ENCODE measurements at places on chromosomes 4 and X. TPM values are rescaled to one million over a fixed set of nuclear protein-coding genes. Genes with fewer than 3 reads are reported as not detected.

DNA sequence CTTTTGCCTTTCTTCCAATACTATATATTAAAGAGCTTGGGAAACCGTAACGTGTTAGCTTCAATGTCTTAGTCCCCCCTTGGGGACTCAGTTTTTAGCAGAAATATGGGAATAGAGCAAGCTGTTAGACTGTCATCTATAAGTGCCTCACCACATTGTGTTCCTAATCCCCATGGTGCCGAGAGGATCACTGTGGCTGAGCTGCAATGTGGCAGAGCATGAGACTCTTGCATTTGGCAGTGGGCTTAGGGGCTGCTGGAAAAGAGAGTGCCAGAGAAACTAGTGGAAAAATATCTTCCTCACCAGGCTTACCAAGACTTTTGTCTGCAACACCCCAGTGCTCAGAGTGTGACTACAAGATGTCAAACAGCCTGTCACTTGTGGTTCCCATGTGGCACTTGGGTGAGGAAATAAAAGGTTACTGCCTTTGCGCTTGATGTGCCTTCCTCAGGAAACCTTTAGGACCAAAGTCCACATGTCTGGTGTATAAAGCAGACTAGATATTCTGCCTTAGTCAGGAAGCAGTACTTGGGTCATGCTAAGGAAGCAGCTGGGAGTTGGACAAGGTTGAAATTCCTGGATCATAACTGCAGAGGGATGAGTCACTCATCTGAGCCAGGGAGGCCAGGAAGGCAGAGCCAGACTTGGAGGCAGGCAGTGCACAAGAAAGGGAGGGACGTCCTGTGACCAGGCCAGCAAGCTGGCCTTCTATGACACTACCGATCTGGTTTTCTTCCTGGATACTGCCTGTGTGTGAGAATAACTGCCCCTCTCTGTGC, 9.7 kb upstream of the MAGEA4 start:
- DNase-seq: no peak

DNA sequence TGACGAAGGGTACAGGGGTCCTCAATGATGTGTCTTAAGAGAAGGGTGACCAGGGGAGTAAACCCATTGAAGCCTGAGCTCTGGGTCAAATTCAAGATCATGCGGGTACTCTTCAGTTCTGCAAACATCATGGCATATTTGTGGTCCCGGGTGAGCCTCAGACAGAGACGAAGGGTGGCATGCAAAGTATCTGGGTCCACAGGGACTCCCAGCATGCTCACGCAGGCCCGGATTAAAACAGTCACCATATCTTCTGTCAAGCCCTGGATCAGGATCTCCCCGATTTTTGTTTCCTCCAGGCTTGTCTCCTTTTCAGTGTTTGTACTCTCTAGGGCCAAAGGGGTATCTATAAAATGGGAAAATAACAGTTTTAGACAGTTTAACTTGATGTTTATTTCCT, 102.9 kb downstream of the HUWE1 start:
- DNase-seq: no peak

DNA sequence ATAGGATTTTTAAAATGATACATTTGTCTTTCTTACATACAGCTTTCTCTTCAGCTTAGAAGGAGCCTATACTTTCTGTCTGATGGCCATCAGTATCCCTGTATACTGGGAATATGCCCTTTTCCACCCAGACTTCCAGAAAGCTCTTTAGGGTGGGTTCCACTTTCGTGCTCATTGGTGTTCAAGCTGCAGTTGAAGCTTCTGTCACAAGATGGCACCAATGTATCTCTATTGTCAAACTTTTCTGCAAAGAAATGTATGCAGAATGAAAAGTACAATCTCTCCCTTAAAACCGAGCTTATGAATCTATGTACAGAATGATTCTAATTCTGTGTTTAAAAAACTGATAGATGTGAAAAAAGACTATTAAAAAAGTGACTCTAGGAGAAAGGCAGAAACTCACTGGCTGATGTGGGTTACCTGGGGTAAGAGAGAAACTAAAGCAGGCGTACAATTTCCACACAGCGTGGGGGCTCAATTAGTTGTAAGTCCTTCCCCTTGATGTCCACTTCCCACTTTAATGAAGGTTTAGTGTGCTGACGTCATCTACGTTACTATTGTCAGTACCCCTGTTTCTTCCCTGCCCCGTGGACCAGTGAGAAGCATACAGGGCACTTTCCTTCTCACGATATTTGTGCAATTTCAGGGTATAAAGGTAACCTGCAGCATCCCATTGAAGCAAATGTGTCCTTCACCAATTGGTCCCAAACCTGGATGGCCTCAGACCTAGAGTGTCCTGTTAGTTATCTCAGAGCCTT, 57.3 kb upstream of the TCEAL2 start:
- peak; percentile 54 for DNase-seq

GRCh38 chr4:478373-478772, 20.6 kb downstream of the ZNF721 start:
- no peak for DNase-seq

GRCh38 chr4:120228086-120228485, 161.4 kb upstream of the MAD2L1 start:
- DNase-seq: no peak

GRCh38 chrX:52874661-52875060, 6.8 kb upstream of the XAGE3 start:
- no peak for DNase-seq

DNA sequence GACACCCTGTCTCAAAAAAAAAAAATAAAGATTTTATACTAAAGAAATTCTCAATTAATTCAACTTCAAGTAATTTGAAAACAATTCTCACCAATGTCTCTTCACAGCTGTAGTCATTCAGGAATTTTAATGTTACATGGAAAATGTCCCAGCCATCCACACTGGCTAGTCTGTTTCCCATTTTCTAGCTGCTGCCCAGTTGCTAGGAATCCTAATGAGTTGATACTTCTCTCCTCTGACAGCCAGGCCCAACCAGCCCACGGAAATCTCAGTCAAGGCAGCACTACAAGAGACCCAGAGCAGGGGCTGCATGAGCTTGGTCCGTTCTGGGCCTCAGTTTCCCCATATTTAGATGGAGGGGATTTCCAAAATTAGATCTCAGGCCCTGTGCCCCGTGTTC, 59.1 kb downstream of the CASP3 start:
- DNase-seq: no peak

DNA sequence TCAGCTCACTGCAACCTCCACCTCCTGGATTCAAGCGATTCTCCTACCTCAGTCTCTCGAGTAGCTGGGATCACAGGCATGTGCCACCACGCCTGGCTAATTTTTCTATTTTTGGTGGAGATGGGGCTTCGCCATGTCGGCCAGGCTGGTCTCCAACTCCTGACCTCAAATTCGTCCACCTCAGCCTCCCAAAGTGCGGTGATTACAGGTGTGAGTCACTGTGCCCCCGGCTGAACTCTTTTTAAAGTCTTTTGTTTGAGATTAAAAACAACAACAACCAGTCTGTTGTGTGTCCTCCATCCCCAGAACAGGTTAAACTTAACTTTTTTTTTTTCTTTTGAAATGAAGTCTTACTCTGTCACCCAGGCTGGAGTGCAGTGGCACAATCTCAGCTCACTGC, 36.3 kb upstream of the RBPJ start:
- DNase-seq: no peak

- no peak for DNase-seq
These were observed 347 bp downstream of the AMTN start for GRCh38 chr4:70518716-70519115.

DNA sequence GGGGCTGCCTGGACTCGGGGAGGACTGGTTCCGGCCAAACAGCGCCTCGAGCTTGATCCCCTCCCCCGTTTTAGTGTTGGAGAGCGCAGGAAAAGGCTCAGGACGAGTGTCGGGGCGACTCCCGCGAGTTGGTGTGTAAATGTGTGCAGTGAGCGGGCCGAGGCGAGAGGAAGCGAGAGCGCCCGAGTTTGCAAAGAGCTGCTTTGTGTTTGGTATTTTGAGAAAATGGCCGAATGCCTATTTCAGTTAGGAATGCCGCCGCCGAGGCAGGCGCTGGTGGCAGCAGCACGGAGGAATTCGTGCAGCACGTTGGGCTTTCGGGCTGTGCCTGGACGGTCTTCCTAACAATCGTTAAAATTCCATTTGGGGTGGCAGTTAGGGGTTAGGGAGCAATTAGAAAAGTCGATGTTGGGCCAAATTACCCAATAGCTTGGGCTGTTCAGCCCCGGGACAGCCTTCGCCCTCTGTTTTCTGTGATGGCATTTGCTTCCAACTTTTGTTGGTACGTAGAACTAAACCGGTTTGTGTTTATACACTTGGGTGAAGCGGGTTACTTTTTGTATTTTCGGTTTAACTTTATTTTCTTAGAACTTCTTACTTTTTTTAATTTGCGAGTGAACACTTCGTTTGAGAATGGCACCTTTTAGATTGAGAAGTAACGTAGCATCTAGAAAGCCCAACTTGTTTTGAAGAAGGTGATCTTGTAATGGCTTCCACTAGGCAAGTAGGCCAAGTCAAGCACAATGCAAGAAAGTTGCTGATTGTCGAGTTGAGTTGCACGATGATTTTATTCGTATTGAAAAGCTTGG, 1.6 kb downstream of the REST start:
- no peak for DNase-seq

DNA sequence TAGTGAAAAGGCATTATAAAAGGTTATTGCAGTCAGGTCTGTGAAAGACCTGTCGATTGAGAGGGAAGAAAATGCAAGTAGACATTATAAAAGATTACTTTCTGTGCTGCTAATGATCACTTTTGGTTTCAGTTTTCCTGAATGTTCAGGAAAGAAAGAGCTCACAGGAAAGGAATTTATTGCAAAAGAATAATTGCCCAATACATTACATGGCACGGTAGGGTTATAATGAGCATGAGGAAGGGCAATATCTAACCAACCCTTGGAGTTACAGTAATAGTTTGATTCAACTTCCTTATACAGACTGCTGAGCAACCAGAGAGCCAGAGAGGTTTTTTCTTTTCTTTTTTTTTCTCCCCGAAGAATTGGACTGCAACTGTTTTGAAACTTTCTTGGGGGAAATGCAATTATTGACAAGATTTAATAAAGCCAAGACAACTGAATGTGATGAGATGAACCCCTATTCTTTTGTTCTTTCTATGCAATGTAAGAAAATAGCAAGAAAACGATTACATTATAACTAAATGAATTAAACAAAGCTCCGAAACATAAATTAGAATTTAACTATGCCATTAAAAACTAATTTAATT, 247.0 kb downstream of the C4orf33 start:
- no peak for DNase-seq

DNA sequence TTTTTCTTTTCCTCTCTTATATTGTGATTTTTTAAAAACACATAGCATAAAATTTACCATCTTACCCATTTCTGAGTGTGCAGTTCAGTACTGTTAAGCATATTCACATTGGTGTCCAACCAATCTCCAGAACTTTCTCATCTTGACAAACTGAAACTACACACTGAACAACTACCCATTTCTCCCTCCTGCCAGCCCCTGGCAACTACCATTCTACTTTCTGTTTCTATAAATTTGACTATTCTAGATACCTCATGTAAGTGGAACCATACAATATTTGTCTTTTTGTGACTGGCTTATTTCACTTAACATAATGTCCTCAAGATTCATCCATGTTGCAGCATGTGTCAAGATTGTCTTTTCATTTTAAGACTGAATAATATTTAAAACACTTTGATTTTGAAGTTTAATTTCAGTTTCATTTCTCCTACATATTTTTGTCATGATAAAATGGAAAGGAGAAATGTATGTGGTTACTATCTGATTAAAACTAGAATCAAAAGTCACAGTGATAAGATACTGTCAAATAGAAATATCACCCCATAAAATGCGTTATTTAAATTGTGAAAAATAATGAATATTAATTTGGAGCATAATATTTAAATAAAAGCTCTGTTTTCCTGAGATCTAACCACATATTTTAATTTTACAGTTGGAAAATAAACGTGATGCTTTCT, 122.8 kb downstream of the DIPK2B start:
- DNase-seq: peak; percentile 59

- no peak for DNase-seq
These were observed 29.6 kb downstream of the MFAP3L start for GRCh38 chr4:169996379-169997240.

DNA sequence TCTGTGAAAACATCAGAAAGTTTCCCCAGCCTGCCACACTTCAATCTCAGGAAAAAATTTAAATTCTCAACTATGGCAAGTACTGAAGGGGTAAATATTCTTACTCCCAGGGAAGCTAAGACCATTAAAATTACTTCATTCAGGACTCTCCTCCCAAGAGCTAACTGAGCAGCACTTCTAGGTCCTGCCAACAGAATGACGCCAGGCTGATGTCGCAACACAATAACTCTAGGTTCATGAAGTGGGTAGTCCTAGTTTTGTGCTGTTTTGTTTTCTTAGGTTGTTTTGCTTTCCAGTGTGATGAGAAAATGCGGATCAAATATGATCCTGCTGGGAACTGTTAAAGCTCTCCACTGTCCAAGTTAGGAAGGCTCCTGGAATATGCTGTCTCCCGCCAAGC, 180.0 kb downstream of the NKX6-1 start:
- no peak for DNase-seq

GRCh38 chr4:113673450-113673849, 88.1 kb downstream of the CAMK2D start:
- peak; percentile 71 for DNase-seq

- peak; percentile 46 for DNase-seq
These were observed 997.4 kb upstream of the PRKX start for GRCh38 chrX:4710618-4711433.

- DNase-seq: no peak
These were observed 1511.0 kb downstream of the ARAP2 start for GRCh38 chr4:34733185-34733941.

DNA sequence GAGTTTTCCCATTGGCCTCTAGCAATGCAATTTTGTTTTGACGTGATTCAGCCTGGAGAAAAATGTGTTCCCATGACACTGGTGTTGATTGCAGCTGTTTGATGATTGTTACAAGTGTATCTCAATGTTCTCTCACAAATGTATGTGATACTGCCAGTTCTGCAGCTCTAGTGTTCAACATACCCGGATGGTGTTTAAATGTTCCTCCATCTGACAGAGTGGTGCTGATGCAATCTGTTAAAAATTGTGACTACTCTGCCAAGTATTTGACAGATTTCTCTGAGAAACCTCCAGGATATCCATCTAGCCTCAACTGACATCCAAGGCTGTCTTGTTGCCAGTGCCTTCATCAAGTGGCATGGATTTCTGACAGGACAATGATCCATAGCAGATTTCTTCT, 657.2 kb upstream of the DIAPH2 start:
- no peak for DNase-seq

GRCh38 chr4:41658163-41658562, 90.4 kb downstream of the PHOX2B start:
- DNase-seq: no peak

GRCh38 chr4:107853444-107854355, 29.0 kb downstream of the SGMS2 start:
- no peak for DNase-seq

GRCh38 chr4:56243107-56243506, 144.2 kb downstream of the AASDH start:
- DNase-seq: no peak

Gene PRKG2
- total RNA-seq: 0.12 TPM

Gene PWWP3B
- not detected for total RNA-seq

Gene AMTN
- not detected for total RNA-seq

Gene RNF150
- not detected for total RNA-seq

Gene HTN3
- not detected for total RNA-seq

Gene PPP4R3C
- not detected for total RNA-seq

Gene VCX3A
- total RNA-seq: not detected

Gene C4orf51
- total RNA-seq: not detected

Gene IL21
- 95.3 TPM for total RNA-seq

Gene ARMCX4
- 3.1 TPM for total RNA-seq
